ENCODE measurements at places on chromosomes 5 and 9.

DNA sequence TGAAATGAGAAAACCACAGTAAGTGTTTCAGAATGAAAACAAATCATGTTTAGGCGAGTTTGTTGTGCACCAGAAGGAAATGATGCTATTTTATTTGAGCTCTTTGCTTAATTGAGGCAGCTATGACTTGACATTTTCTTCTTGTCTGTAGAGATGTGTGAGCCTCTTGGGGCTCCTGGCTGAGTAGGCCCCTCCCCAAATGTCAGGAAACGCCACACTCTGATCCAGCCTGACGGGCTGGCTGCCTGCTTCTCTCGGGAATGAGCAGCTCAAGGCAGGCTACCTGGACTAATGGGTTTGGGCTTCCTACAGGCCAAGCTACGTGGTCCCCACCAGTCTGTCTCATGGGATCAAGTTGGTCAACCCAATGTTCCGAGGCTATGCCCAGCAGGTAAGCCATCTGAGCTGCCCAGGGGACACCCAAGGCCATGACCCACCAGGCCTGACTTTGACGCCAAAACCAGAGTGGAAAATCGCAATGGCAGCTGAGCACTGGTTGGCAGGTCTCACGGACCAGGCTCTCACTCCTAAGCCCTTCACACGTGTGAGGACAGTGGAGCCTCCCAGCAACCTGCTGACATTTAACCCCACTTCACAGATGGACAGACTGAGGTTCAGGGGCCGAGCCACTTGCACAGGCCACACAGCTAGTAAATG lies 29.9 kb downstream of the USP20 start:
- DNase-seq, result no peak

GRCh38 chr9:2676466-2676865 lies 40.8 kb upstream of the KCNV2 start:
- no peak for DNase-seq

DNA sequence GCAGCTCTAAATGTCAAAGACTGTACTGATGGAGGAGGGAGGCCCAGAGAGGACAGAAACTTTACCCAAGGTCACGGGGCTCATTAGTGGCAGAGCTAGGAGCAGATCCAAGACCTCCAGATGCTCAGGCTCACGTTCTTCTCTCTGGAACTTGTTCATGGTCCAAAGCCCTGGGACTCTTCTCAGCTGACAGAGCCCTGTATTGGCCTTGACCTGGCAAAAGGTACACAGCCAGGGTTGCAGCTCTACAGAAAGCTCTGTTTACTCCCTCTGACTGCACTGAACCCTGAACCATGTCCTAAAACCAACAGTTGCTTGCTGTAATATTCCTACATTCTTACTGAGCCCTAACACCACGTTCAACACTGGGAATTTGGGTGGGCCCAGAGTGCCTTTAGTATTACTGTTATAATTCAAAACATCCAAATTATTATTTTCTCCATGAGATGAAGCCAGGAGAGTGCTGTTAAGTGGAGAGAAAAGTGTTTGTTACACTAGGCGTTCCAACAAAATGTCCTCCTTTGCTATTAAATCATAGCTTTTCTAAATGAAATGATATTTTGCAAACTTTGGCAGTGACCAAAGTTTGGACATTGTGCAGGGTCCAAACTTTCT lies 602.4 kb upstream of the CLINT1 start:
- no peak for DNase-seq

DNA sequence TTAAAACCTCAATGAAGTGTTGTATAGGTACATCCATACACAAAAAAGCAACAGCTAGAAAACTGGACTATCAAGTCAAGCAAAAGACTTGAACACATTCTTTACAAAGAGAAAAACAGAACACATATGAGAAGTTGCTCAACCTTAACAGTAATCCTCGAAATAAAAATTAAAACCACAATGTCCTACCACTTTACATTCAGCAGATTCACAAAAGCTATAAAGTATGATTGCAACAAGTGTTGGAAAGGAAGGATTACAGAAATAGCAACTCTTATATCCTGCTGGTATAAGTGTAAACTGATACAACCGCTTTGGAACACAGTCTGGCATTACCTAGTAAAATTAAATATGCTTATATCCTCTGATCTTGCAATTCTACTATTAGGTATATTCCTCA lies 28.5 kb upstream of the GOLGA1 start:
- no peak for DNase-seq

DNA sequence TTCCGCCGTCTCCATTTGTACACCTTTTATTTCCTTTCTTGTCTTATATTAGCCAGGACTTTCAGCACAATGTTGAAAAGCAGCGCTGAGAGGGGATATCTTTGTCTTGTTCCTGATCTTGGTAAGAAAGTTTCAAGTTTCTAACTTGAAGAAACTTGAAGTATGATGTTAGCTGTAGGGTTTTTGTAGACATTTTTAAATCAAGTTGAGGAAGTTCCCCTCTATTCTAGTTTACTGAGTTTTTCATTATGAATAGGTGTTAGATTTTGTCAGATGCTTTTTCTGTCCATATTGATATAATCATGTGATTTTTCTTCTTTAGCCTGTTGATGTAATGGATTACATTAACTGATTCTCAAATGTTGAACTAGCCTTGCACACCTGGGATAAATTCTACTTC lies 425.7 kb downstream of the PIK3R1 start:
- no peak for DNase-seq

DNA sequence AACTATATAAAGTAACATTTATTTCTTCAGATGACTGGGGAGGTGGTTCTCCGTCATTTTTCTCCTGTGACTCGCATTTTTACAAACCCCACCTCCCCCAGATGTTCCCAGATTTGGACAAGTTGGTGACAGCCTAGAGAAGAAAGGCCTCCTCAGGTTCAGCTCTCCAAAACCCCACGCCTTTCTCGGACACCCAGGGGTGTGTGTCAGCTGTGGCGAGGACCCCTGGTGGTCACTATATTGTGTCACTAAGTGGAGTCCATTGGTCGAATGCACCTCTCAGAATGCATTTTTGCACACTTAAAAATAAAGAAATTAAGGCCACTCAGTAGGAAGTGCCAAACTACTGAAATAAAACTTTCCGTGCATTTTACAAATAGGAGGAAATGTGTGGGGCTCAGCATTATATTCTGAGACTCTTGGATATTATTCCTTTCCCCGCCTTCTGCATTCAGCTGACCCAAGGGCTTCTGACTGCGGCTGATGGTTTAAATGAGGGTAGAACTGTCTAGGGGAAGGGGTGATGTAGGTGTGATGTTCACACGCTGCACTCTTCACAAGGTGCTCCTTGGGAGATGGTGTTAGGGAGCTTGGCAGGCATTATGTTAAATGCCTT lies 47.6 kb downstream of the ACO1 start:
- DNase-seq, result no peak

DNA sequence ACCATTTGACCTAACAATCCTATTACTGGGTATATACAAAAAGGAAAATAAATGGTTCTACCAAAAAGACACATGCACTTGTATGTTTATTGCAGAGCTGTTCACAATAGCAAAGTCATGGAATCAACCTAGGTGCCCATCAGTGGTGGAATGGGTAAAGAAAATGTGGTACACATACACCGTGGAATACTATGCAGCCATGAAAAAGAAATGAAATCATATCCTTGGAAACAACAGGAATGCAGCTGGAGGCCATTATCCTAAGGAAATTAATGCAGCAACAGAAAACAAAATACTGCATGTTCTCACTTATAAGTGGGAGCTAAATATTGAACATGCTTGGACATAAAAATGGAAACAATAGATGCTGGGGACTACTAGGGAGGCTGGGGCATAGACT lies 534.1 kb upstream of the SGCD start:
- DNase-seq, result no peak

GRCh38 chr5:180027459-180028089 lies 44.0 kb downstream of the RNF130 start:
- no peak for DNase-seq

- no peak for DNase-seq
Measured at GRCh38 chr5:154115291-154115690, 75.2 kb upstream of the GALNT10 start.

DNA sequence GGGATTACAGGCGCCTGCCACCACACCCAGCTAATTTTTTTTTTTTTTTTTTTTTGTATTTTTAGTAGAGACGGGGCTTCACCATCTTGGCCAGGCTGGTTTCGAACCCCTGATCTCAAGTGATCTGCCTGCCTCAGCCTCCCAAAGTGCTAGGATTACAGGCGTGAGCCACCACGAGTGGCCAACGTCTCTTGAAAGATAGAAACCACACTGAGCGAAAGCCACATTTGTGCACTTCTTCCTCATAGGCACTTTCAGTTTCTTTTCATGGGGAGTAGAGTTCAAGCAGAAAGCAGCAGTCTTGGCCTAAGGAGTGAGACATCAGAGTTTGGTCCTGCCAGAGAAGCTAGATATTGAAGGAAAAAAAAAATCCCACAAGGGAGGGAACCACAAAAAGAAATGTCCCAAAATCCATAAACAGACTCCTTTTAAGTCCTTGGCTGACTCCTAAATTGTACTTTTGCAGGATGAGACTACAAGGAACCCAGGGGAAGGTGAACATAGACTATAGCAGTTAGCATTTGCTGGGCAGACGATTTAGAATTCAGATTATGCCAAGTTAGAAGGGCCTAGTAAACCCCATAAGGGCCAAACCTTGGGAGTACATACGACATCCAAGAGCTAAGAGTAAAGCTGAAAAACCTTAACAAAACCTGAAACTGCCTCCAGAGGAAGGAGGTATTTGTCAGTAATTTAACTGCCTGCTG lies 43.9 kb upstream of the GLIPR2 start:
- peak; percentile 27 for DNase-seq

GRCh38 chr5:158756871-158757270 lies 342.8 kb downstream of the EBF1 start:
- DNase-seq, result no peak

GRCh38 chr9:124238546-124239140 lies 19.1 kb upstream of the NEK6 start:
- DNase-seq, result no peak

DNA sequence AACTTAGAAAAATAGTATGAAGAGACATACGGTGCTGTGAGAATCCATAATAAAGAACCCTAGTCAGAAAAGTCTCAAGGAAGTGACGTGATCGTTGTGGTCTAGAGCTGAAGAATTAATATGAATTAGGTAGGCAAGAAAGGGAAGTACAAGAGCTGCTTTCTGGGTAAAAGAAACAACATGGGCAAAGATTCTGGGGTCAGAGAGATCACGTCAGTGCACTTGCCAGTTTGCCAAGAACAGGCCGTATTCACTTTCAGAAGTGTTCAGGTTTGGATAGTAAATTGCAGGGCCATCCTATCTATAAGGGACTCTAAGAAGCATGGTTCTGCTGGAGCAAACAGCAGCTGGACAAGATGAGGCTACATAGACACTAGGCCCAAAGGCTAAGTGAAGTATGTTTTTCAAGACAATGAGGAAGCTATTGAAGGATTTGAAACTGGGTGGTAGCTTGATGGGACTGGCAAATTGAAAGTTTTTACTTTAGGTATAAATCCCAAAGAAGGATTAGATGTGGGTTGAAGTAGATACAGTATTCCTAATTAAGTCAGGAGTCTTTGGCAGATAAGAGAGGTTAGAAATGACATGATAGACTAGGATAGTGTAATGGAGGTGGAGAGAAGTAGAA lies 4.8 kb upstream of the CHD1 start:
- DNase-seq, result no peak

GRCh38 chr9:134167530-134167931 lies 3.2 kb upstream of the RNU6ATAC start:
- no peak for DNase-seq

- DNase-seq, result no peak
Measured at GRCh38 chr5:2537378-2538145, 213.9 kb downstream of the IRX2 start.

DNA sequence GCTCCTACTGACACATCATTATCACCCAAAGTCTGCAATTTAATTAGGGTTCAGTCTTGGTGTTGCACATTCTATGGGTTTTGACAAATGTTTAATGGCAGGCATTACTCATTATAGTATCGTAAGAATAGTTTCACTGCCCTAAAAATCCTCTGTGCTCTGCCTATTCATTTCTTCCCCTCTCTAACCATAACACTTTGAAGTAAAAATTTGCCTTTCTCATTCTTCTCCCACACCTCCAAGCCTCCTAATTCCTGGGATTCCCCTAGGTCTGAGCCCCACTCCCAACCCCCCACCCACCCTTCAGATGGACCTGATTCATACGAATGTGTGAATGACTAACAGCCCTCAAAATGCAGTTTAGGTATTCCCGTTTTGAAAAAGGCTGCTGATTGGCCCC lies 18.4 kb downstream of the ENC1 start:
- DNase-seq, result no peak

GRCh38 chr5:76341651-76342334 lies 61.3 kb upstream of the IQGAP2 start:
- no peak for DNase-seq

DNA sequence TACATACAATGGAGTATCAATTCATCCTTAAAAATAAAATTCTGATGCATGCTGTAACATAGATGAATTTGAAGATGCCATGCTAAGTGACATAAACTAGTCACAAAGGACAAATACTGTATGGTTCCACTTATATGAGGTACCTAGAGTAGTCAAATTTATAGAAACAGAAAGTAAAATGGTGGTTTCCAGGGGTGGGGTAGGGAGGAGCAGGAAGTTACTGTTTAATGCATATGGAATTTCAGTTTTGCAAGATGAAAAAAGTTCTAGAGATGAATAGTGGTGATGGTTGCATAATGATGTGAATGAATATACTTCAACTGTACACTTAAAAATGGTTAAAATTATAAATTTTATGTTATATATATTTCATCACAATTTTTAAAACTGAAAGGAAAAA lies 57.3 kb upstream of the FNIP1 start:
- DNase-seq, result no peak

DNA sequence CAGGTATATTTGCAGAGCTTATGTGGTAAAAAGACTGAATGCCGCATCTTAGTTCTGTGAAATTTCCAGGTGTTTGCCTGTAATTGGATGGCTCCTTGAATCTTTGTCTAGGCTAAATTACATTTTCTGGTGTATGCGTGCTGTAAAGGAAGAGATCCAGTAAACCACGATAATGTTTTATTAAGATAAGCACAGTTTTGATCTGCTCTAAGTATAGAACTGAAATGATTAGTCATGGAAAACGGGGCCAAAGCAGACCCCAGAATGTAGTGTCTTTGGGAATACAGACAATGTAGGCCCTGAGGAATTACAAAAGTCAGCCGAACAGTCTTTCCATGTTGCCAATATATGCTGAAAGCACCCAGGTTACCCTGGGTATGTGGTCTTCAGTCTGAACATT lies 257.3 kb downstream of the FANCC start:
- DNase-seq, result no peak

- no peak for DNase-seq
Measured at GRCh38 chr5:73701566-73701965, 75.6 kb downstream of the ARHGEF28 start.

- DNase-seq, result no peak
Measured at GRCh38 chr9:87336407-87336806, 161.3 kb upstream of the DAPK1 start.

DNA sequence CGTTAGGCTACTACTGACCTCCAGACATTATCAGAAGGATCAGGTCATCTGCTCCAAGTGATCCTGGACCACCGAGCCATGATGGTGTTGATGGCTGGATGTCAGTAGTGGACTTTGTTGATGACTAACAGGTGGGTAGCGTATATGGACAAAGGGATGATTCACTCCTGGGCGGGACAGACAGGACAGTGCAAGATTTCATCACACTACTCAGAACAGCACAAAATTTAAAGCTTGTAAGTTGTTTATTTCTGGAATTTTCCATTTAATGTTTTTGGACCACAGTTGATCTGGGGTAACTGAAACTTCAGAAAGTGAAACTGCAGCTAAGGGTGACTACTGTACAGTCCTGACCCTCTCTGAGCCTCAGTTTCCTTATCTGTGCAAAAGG lies 12.7 kb downstream of the PDGFRB start:
- DNase-seq, result no peak

- no peak for DNase-seq
Measured at GRCh38 chr9:2263665-2264064, 248.5 kb downstream of the SMARCA2 start.

All from stimulated activated CD8-positive, alpha-beta memory T cell treated with anti-CD3 and anti-CD28 coated beads, Interleukin-15, amount 100 ng/mL, for 48 hours (primary cell).